Activated CD4-positive, alpha-beta T cell treated with anti-CD3 and anti-CD28 coated beads, Interleukin-2, amount 50 U/mL, for 24 hours (primary cell): ENCODE measurements at places on chromosomes 2 and 18.

- no peak for DNase-seq
Observed at GRCh38 chr2:165870346-165870745, 76.3 kb upstream of the GALNT3 start.

- DNase-seq: no peak
Observed at GRCh38 chr2:215728504-215729065, 284.8 kb downstream of the MREG start.

DNA sequence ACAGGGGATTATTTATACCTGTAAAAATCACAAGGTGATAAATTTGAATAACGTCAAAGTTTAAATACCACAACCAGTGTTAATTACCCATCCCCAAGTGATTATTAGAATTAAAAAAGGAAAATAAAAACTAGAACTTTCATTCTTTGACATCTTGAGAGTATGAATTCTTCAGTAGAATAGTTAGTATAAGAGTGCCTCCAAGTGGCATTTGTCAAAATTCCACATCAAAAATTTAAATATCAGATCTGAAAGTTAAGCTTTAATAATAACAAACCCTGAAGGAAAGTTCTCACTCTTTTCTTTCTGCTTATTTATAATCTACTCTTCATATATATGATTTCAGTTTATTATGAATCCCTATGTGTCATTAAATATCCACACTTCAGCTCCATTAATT, 273.7 kb upstream of the KYNU start:
- no peak for DNase-seq

DNA sequence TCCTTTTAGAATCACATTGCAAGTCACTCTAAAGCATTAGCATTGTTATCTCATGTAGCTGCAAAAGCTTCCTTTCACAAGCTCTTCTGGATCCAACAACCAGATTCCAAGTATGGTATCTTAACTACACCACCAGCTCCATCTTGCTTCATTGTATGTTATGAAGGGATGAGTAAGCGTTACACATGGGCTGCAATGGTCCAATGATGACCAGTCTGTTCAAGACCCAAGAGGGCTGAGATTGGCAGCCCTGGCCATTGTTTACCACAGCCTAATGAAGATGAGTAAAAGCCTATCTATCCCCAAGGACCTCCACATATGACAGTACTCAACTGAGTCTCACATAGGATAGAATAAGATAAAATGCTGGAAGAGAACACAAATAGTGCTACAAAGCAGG, 6.3 kb downstream of the CFLAR start:
- no peak for DNase-seq

GRCh38 chr2:233032551-233033320, at the start of gene NEU2:
Gene NEU2, plus strand, starts transcription at chr2:233032672. Its CDS starts 0 bp downstream, at chr2:233032672.
- no peak for DNase-seq

DNA sequence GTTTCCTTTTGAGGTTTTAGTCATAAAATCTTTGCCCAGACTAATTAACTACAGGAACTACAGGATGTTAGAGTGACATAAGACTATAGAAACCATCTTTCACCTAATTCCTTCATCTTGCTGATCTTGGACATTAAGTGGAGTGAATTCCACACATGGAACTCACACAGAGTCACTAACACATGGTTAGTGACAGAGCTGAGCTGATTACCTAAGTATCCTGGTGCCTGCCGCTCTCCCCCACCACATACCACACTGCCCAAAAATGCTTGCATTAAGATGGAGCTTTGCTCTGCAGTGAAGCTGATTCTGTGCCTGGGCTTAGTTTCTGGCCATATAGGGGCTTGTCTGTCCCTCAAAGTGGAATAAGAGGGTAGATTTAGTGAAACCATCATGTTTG, 332.9 kb upstream of the NT5C1B start:
- no peak for DNase-seq

- no peak for DNase-seq
Observed at GRCh38 chr18:220708-221107, 47.1 kb downstream of the THOC1 start.

- no peak for DNase-seq
Observed at GRCh38 chr2:233803292-233803911, 25.3 kb downstream of the MROH2A start.

GRCh38 chr2:2933426-2933825, 444.2 kb downstream of the EIPR1 start:
- DNase-seq: no peak

- DNase-seq: peak; percentile 78
Observed at GRCh38 chr2:237923481-237924163, 43.2 kb upstream of the UBE2F start.

DNA sequence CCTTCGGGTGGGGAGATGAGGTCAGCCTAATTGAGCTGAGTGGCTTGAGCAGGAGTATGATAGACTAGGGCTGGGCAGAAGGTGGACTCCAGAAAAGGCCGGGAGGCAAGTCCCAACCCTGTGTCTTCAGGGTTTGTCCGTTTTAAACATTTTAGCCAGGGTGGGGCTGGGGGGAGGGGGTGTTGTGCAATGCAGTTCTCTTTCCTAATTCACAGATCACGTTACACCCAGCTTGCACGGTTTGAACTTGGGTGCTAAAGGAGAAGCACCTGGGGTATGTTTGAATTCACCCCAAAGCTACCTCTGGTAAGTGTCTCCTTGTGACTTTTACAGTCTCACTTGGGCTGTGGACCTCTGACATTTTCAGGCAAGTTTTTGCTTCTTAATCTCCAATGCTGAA, 233.3 kb downstream of the AGAP1 start:
- DNase-seq: no peak

DNA sequence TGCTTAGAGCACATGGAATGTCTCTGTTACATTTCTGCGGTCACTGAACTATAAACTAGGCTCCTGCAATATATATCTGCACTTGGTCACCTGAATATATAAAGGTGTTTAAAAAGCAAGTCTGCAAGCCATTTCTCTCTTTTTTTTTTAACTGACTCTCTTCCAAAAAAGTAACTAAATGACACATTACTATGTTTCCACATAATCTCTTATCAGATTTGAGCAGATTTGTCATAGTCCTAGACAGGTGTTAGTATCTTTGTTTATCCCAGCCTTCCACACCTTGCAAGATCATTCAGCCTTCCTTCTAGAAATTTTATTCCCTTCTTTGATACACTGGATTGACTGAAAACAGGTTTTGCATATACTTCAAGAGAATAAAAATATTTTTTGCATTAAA, 86.7 kb upstream of the KLF7 start:
- no peak for DNase-seq

DNA sequence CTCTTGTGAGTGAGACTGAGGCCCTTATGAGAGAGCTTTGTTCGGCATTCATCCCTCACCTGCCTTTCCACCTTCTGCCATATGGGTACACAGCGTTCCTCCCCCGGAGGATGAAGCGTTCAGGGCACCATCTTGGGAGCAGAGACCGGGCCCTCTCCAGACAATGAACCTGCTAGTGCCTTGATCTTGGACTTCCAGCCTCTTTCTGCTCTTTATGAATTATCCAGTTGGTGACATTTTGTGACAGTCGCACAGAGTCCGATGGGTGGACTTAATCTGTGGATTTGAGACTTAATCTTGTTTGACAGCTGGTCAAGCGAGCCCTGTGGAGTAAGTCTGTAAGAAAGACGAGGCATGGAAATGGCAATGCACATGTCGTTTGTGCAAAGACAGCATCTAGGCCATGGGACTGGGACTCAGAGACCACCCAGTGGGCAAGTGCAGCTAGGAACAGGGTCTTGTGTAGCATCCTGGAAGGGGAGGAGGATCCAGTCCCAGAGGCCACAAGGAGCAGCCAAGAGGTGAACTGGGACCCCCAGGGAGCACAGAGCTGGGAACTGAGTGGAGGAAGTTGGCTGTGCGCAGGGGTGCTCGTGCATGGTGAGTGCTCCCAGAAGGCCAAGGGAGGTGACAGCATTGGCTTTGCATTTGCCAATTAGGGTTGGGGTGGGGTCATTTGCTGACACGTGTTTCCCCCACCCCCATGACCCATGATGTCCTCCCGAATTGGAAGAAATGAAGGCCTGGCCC, 69.5 kb upstream of the HDAC4 start:
- no peak for DNase-seq

DNA sequence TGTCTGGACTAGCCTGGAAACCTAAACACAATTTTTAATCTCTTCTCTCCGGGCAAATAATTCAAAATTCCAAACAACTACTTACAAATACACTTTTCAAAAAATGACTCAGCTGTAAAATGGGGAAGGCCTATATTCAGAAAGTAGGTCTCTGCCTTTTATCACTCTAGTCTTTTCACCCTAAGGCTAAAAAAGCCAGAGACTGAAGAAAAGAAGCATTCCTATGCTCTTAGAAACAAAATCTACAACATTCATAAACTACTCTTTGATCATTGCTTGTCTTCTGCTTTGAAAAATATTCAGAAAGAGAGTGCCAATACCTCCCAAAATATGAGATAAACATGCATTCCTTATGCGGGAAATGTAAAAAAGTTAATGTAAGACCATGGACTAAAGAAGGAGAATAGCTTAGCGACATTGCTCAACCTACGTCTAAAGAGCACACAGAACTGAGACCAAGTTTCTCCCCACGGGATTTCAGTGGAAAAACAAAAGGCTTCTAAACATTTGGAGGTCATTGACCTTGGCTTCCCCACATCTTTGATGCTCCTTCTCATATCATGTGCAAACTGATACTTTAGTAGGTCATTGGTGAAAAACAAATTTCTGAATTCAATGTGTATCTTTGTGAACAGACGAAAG, 74.4 kb upstream of the EPB41L3 start:
- no peak for DNase-seq

GRCh38 chr2:64622443-64623241, 31.1 kb downstream of the SERTAD2 start:
- DNase-seq: no peak

GRCh38 chr2:45288532-45289417, 279.5 kb upstream of the SIX2 start:
- no peak for DNase-seq

GRCh38 chr2:223396993-223397392, 205.2 kb downstream of the SCG2 start:
- no peak for DNase-seq

DNA sequence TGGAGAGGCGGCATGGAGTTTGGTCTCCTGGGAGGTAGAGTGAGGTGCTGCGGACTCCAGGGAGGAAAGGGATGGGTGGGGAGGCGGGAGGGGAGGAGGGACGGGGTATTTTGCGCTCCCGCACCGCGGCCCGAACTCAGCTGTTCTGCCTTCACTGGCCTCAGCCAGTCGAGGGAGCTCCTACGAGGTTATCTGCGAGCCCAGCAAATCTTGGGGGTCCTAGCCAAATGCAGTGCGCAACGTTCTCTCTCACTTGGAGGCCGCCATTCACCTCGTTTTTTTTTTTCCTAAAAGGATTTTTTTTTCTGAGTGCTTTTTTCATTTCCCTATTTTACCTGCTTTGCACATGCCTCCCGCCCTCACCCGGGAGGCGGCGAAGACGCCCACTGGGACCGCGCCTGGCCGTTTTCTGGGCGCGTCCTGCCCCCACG, 877 bp upstream of the BCL2L11 start:
- DNase-seq: no peak

GRCh38 chr2:127401757-127402695, 14.3 kb upstream of the MAP3K2 start:
- no peak for DNase-seq

- peak; percentile 33 for DNase-seq
Observed at GRCh38 chr2:231614559-231615057, 21.9 kb downstream of the TEX44 start.

GRCh38 chr18:43964666-43965065, 687.4 kb upstream of the SYT4 start:
- no peak for DNase-seq

GRCh38 chr2:38610851-38611801, 8.4 kb upstream of the HNRNPLL start:
- DNase-seq: no peak
